ENCODE measurements at places on chromosomes 7 and 10.

DNA sequence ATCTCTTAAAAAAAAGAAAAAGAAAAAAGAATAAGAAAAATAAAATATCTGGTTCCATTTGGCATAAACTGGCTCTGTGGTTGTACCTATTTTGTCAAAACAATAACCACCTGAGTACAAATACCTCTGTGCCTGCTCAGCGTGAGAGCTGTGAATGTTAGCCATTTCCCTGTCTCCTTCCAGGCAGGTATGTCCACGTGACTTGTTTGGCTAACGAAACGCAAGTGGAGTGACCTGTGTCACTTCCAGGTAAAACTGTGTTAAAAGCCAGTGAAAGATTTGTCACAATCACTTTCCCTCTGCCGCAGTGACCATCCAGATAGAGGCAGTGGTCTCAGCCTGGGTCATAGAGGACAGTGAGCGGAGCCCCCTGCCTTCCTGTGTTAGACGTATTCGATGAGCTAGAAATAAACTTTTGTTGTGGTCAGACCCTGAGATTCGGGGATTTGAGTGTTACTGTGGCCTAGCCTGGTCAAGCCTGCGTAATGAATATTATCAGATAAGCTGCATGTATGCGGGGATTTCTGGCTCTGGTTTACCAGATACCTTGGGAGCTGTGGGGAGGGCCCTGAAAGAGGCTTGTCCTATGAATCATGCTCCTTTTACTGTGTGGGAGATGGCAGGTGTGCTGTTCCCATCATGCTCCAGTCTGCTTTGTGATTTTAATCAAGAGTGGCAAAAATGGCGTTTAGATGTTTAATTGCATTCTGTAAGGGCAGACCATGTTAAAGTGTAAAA, 3.8 kb downstream of the PTER start:
- DNase-seq: no peak

DNA sequence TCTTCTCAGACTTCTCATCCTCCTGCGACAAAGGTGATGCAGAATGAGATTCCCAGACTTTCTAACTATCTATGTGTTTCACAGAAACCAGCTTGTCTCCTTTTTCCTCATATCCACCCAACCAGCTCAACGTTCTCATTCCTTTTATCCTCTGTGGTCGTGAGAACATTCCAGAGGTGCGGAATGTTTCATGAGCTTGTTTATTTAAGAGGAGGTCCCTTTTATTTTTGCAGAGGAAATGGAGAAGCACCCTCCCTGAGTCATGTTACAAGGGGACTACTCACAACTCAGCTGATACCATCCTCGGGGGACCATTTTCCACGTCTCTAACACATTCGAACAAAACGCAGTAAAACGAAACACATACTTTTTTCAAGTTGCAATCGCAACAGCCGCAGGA, 93.2 kb downstream of the ZRANB1 start:
- no peak for DNase-seq

DNA sequence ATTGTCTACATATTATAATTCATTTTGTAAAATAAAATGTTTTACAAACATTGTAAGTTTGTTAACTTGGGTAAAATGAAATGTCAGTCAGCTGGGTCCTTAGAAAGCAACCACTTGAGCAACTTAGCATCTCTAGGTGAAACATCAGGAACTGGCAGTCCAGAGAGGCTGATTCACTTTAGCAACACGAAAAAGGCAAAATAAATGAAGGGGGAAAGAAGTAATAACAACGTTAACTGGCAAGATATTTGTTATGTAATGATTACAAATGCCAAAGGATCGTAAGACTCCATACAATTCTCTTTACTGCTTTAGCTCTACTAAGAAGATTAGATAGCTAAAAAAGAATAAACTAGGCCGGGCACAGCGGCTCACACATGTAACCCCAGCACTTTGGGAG, 5.0 kb downstream of the PDZD8 start:
- DNase-seq: no peak

DNA sequence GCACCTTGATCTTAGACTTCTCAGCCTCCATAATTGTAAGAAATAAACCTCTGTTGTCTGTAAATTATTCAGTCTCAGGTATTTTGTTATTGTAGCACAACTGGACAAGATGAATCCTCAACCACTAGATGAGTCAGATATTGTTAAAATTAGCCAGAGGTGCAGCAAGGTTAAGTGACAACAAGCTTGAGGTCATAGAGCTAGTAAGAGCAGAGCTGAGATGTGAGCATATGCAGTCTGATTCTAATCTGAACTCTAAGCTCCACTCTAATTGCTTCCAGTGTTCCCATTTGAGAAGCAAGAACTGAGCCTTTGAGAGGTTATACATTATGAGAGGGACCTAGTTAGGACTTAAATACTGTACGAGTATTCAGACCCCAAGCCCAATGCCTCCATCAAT, 93.1 kb downstream of the FZD1 start:
- DNase-seq: no peak

GRCh38 chr7:19295376-19295775, 150.2 kb upstream of the FERD3L start:
- DNase-seq: no peak

GRCh38 chr10:5477948-5478693, 21.2 kb downstream of the CALML5 start:
- no peak for DNase-seq

GRCh38 chr10:5268234-5268633, 71.6 kb downstream of the AKR1C4 start:
- DNase-seq: no peak

- no peak for DNase-seq
Observed at GRCh38 chr10:21285742-21286331, 239.6 kb downstream of the SKIDA1 start.

DNA sequence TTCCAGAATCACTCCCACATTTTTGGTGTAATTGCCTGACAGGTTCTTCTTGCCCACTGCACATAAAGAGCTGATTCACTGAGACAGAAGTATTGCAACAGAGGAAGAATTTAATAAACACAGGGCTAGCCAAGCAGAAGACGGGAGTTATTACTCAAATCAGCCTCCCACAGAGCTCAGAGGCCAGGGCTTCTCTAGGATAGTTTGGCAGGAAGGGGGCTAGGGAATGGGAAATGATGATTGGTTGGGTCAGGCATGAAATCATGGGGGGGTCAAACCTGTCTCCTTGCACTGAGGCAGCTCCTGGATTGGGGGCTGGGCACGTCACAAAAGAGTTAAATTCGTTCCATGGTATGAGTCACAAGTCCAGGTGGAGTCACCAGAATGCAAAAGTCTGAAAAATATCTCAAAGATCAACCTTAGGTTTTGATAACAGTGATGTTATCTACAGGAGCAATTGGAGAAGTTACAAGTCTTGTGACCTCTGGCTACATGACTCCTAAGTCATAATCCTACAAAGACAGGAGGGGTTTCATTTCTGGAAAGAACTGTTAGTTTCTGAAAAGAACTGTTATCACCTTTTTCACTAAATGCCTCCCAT, 30.2 kb upstream of the ERCC6 start:
- no peak for DNase-seq

- DNase-seq: no peak
Observed at GRCh38 chr7:83996879-83997278, 197.7 kb downstream of the SEMA3A start.

DNA sequence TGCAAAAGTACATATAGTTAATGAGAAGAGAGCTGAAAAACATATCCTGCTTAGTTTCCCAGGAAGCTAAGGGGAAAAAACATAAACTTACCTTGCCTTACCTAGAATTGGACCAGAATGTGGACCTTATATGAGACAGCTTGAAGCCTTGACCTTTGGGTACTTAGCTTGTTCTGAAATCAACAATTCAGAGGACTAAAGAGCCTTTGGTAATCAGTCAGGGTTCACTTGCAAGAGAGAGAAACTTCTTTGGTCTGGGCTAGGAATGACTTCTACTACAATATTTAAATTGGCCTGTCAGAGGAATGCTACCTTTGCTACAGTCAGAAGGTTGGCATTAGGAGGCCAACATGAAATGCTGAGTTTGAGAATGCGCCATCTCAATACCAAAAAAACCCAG, 24.9 kb downstream of the SAMD8 start:
- no peak for DNase-seq

GRCh38 chr7:42046483-42046882, 190.5 kb downstream of the GLI3 start:
- no peak for DNase-seq

- DNase-seq: no peak
Observed at GRCh38 chr10:78726171-78726570, 342.6 kb upstream of the ZMIZ1 start.

- DNase-seq: no peak
Observed at GRCh38 chr7:103866919-103867318, 122.5 kb downstream of the RELN start.

- DNase-seq: peak; percentile 95
Observed at GRCh38 chr10:84308481-84309304, 19.7 kb upstream of the CCSER2 start.

DNA sequence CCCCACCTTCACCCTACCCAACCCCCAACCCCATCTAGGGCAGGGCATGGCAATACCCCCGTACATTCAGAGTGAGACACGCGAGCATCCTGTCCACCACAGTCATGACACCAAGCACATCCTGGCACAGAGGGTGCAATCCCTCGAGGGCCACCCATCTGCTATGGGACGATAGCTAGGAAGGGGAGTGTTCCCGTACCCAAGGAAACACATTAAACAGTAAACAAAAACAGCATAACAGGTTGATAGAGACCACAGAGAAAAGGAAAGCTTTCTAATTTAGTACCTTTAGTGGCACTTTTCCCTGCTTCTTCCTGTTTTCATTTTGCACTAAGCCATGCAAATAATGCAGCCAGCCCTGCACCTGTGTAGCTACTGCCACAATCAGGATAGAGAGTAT, 2.3 kb upstream of the SMKR1 start:
- no peak for DNase-seq

- DNase-seq: no peak
Observed at GRCh38 chr7:94417901-94418300, 23.2 kb downstream of the COL1A2 start.

- peak; percentile 95 for DNase-seq
Observed at GRCh38 chr10:31977440-31978155, 49.0 kb upstream of the ARHGAP12 start.

GRCh38 chr7:155846936-155847335, 34.7 kb upstream of the SHH start:
- no peak for DNase-seq

- no peak for DNase-seq
Observed at GRCh38 chr7:77649716-77650349, 46.4 kb upstream of the RSBN1L start.

DNA sequence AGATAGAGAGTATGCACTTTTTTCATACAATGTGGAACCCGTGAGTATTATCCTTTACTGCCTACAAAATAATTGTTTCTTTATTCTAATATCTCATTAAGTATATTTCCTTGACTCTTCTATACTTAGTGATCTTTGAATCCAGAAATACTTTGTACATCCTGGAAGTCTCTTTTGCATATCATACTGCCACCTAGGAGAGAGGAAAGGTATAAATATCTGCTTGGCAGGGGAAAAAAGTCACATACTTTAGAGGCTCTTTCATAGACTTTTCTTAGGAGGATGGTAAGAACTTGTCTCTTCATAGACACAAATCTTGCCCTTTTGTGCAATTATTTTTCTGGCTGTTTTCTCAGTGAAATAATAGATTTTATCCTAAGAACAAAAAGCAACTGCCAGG, 436.0 kb downstream of the PAXIP1 start:
- DNase-seq: no peak

DNA sequence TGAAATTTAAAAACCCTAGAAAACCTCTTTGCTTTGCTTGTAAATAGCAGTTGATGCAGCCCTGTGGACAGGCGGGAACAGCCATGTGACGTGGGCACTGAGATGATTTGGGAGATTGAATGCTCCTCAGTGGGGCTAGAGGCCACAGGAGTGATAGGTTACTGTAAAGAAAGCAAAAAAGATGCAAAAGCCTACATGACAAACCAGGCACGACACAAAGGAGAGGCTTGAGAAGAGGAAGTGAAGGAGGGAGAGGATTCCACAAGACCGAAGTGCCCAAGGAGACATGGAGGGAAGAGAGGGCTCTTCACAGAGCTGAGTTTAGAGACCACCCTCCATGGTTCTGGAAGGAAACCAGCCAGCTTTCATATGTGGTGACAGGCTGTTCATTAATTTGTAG, 25.7 kb downstream of the IKZF1 start:
- DNase-seq: no peak

DNA sequence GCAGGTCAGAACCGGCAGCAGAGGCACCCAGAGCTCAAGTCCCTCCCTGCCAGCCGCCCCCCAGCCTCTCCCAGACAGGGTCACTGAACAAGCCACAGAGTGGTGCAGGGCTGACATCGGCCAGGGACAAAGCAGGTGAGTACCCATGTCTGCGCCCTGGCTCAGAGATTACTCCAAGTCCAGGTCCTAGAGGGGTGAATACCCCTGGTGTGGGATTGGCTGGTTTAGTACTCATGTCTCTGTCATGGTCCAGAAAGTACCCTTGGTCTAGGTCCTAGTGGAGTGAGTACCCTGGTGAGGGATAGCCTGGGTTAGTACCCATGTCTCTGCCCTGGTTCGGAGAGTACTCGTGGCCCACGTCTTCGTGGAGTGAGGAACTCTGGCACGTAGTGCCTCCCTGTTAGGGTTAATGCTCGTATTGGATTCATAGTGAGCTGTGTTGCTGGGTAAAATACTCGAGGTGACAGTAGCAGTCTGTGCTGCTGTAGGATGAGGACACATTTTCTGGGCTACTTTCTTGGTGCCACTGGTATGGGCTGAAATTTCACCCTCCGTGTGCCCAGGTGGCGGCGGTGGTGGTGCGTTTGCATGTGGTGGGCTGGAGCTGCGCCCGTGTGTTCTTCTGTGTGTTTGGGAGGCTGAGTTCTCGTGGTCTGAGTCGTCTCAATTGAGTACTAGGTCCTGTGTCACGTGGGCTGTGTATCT, 25.5 kb upstream of the KNDC1 start:
- no peak for DNase-seq

DNA sequence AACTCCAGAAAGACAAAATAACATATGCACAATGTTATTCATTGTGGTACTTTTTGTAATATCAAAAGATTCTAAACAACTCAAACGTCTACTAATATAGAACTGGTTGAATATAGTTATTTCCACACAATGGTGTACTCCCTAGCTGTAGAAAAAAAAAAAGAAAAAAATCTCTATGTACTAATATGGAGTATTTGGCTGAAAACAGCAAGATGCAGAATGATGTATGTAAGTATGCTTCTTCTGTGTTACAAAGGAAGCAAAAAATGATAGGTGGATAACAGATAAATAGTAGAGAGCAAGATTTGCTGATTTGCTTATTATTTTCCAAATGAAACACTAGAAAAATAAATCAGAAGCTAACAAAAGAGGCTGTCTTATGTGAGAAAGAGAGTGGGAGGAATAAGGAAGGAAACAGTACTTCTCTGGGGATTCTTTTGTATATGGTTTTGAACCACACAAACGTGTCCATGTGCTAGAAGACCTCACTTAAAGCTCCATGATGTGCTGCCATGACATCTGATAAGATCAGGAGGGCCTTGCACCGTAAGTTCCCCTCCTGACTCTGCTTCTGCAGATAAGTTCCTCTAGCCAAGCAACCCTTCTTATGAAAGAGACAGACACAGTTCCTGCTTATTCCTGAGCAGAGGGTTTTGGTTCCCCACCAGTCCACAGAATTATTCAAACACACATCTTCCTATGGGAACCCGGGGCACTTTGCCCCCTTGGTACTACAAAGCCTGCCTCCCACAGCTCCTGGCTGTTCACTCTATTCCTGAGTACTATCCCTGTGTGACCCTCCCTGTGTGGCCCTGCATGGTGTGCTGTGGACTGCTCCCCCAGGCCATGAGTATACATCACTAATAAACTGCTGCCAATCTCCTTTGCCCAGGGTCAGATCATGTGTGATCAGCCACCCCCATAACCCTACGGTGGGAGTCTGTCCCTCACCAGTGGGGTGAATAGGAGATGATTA, 159.1 kb downstream of the CCDC71L start:
- peak; percentile 59 for DNase-seq

All from GF-D8 (cell line).